ENCODE measurements at places on chromosomes 4 and X. TPM values are rescaled to one million over a fixed set of nuclear protein-coding genes. Genes with fewer than 3 reads are reported as not detected.

GRCh38 chr4:85571008-85571407, 96.1 kb downstream of the ARHGAP24 start:
- DNase-seq = no peak

DNA sequence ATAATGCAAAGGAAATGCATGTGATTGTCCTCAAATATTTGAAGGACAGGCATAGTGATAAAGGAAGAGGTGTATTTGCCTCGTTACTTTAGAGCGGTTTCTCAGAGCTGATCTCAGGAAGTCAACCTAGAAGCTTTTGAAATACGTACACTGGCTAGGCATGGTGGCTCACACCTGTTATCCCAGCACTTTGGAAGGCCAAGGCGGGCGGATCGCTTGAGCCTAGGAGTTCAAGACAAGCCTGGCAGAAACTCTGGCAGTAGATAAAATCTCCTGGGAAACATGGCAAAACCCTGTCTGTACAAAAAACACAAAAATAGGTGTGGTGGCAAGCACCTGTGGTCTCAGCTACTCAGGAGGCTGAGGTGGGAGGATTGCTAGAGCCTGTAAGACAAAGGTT, 24.9 kb downstream of the SMARCAD1 start:
- no peak for DNase-seq

GRCh38 chr4:128825226-128825625, 15.7 kb downstream of the JADE1 start:
- no peak for DNase-seq

- no peak for DNase-seq
These were observed 569.1 kb upstream of the GRID2 start for GRCh38 chr4:91734682-91735081.

GRCh38 chr4:137124278-137124932, 407.9 kb downstream of the PCDH18 start:
- no peak for DNase-seq

DNA sequence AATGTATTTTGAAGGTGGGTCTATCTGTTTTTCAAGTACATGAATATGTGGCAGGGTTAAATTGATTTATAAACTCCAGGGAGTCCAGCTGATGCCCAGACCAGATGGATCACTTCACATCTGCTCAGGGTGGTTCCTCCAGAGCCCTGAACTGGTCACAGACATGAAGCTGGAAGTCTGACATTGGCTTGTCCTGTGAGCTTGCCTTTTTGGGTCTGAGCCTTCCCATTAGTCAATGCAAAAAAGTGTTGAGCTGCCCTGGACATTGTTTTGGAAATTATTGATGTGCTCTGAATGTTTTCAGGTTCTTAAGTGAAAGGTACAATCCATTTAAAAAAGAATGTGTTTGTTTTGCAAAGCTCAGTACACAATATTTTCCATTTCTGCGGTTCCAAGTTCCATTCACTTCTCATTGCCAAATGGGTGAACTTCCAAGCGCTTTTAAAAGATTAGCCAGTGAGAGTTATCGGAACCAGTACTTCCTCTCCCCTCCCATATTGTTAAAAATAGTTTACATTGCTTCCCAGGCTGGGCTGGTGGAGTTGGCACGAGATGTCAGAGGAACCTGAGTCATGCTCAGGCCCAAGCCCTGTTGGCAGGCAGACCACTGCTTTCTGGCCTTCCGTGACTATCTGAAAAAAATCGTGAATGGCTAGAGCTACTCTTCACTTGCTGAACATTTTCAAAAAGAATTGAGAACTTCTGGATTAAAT, 52.1 kb downstream of the PDGFRA start:
- peak; percentile 63 for DNase-seq

DNA sequence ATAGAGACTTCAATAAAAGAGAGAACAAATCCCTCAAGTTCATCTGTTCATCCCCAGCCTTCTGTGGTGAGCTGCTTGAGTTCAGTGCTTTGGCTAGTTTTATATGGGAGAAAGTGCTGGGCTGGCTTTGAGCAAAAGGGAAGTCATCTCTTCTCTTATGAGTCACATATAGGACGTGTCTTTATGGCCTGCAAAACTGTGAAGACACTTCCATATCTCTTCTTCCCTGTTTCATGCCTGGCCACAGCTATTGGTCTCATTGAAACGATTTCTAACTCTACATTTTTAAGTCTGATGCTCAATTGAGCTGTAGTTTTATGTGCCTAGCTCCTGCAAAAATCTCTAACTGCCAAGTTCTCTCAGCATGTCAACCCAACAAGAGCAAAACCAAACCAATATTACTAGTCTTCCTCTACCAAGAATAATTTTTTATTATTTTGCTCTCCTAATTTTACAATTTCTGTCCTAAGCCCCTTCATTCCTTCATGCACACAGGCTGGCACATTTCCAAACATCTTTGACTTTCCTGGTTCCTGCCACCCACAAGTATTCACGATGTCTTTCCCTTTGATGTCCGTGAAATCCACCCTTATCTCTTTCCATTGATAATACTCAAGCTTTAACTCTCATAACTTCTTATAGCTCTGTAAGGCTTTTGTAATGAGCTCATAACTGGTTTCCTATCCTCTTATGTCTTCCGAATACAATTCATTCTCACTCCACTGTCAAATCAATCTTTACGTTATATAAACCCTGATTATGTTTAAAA, 165.3 kb downstream of the BTC start:
- no peak for DNase-seq

- no peak for DNase-seq
These were observed 16.4 kb downstream of the NAP1L5 start for GRCh38 chr4:88681209-88681608.

DNA sequence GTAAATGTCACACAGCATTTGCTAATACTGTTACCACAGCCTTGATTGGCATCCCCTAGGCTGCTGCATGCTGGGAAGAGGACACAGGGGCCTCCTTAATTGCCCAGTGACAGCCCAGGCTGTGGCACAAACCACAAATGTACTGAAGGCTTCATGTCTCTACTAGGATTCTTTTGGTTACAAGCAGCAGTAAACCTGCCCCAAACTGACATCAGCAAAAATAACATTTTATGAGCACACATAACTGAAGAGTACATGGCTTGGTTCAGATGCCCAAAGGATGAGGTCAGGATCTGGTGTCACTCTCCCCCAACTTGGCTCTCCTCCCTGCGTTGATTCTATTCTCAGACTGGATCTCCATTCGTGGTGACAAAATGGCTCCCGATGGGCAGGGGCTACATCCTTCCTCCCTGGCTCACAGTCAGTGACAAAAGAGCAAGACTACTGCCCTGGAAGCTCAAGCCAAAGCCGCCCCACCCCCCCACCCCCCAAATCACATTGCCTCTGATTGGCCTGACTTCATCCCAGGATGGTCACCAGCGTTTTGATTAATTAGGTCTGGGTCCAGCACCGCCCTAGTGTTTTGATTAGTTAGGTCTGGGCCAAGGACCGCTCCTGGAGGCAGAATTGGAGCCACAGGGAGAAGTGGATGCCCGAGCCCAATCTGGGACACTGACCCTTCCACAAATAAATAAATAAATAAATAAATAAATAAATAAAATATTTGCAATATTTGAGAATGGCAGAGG, 180.5 kb upstream of the RBPJ start:
- no peak for DNase-seq

GRCh38 chr4:180993244-180993836, 1249.9 kb upstream of the TENM3 start:
- no peak for DNase-seq

ATXN3L gene
- total RNA-seq = not detected

SPATA4 gene
- 1.2 TPM for total RNA-seq

Data from lower lobe of right lung (tissue), 2 donors.